Activated effector memory CD4-positive, alpha-beta T cell treated with anti-CD3 and anti-CD28 coated beads, Interleukin-2, amount 50 U/mL, for 16 hours (primary cell): ENCODE measurements at places on chromosomes 6 and 20.

DNA sequence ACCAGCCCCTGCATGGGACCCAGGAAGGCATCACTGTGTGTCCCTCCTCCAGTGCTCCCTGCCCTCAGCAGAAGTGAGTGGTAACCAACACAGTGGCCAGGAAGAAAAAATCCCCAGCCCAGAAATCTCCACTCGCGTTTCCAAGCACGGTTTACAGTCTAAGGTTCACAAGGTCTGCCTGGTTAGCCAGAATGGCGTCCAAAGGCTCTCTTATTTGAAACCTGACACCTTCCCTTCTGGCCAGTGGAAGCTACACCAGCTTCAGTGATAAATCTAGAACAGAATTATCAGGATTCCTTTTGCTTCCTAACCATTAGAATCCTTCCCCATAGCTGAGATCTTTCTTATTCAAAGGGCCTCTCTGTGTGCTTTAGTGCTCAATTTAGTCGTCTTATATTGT lies 9.2 kb downstream of the LY86 start:
- DNase-seq, result no peak

GRCh38 chr6:158361961-158362669 lies 49.9 kb downstream of the TULP4 start:
- DNase-seq, result no peak

- peak; percentile 50 for DNase-seq
Measured at GRCh38 chr20:37354210-37355195, 8.6 kb downstream of the SRC start.

DNA sequence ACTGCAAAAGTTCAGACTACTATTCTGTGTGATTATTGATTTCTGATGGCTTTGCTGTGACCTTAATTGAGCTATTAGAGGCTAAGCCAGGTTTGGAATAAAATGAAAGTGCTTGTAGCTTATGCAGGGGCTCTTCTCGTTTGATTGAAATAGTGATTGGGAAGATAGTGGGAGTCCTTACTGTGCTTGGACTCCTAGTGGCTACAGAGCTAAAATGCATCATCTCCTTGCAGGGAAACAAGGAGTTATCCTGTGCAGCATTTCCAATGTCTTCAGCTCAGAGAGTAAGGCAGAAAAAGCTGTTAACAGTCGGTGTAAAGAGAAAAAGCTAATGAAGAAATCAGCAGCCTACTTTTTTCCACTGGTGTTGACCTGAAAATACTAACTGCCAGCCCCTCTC lies 173.5 kb downstream of the SLC35F1 start:
- no peak for DNase-seq

DNA sequence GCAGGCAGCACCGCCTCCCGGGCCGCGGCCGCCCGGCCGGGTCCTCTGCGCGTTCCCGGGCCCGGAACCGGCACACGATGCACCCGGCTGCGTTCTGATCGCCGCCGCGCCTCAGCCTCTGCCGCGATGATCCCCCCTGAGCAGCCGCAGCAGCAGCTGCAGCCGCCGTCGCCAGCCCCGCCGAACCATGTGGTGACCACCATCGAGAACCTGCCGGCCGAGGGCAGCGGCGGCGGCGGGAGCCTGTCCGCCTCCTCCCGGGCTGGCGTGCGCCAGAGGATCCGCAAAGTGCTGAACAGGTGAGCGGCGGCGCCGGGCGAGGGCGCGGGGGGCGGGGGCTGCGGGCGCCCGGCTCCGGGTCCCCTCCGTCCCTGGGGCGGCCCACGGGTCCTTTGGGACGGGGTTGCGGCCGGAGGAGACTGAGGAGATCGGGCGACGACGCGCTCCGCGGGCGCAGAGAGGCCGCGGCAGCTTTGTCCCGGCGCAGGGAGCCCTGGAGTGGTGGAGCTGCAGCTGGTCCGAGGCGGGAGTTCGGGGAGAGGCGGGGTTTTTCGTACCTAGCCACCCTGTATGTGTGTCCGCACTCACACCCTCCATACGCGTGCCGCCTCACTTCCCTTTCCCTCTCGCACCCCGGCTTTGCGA lies 659 bp downstream of the SLC35F1 start:
- DNase-seq, result no peak

GRCh38 chr6:109230453-109230852 lies 135.1 kb downstream of the CEP57L1 start:
- DNase-seq, result no peak

GRCh38 chr6:84227044-84227433 lies 404 bp downstream of the CEP162 start:
- DNase-seq, result no peak

DNA sequence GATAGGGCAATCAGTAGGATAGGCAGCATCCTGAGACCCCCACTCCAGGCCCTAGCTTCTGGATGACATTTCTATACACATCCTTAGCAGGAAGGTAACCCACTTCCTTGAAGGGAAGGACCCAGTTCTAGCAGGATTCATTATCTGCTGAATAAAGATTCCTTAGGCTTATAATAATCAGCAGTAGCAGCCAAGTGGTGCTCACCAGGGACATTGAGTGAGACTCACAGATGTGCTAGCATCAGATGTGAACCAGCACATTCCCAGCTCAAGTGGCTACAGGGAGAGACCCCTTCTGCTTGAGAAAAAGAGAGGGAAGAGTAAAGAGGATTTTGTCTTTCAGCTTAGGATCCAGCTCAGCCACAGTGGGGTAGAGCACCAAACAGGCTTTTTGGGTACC lies 244.8 kb upstream of the UFL1 start:
- DNase-seq, result no peak

- DNase-seq, result no peak
Measured at GRCh38 chr6:104326173-104327001, 533.3 kb downstream of the HACE1 start.

- peak; percentile 64 for DNase-seq
Measured at GRCh38 chr6:47655719-47656595, 42.4 kb upstream of the ADGRF4 start.

DNA sequence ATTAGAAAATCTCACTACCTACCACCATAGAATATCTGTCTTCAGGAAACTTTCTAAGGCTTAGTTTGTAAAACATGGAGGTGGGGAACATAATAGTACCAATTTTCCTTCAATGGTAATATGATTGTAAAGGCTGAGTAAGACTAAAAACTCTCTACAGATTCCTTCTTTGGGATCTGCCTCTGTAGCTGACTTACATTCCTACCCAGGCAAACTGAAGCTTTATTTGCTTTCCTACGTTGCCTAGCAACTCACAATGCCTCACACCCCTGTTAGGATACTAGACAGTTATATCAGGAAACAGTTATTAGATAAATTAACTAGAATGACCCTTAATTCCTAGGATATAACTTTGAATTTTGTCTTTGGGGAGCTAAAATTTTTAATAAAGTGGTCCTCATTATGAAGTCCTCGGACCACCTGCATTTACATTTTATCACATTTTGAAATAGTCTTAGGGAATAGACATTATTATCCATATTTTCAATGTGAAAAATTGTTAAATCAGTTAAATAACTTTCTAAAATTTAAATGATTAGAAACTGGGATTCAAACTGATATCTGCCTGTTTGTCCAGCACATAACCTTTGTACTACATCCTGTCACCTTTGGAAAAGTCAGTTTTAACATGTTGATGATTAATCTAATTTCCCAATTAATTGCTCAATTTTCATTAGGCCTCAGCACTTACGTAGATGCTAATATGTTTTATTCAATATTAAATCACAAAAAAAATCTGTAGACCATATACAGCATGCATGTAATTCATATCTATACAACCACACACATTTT lies 591.4 kb downstream of the RNF144B start:
- DNase-seq, result no peak

DNA sequence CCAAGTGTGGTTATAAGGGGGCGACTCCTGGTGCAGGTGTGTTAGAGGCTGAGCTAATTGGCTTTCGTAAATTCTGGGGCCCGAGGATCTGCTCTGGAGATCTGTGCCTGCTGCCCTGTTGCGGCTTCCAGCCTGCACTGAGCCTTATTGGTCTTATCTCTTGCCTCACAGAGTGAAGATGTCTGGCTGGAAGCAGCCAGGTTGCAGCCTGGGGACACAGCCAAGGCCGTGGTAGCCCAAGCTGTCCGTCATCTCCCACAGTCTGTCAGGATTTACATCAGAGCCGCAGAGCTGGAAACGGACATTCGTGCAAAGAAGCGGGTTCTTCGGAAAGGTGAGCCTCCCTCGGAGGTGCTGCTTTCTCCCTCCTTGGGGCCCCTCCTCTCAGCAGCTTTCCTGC lies 20.0 kb downstream of the PRPF6 start:
- DNase-seq, result no peak

GRCh38 chr6:11200356-11200755 lies 32.1 kb downstream of the NEDD9 start:
- no peak for DNase-seq

DNA sequence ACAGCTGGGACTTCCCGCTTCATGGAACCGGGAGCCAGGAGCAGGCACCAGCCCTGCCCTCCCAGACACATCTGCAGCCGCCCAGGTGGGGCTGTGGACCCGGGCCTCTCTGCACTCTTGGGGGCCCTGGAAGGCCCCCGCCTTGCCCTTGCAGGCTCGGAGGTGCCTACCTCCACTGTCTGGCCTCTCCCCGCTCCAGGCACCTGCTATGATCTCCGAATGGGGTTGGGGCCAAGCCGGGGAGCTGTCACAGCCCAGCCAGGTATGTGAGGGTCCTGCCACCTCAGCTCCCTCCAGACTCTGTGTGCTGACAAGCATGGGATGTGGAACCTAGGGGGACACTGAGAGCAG lies 54.0 kb downstream of the GMDS start:
- no peak for DNase-seq

GRCh38 chr6:128271527-128271926 lies 248.9 kb downstream of the PTPRK start:
- DNase-seq, result no peak

DNA sequence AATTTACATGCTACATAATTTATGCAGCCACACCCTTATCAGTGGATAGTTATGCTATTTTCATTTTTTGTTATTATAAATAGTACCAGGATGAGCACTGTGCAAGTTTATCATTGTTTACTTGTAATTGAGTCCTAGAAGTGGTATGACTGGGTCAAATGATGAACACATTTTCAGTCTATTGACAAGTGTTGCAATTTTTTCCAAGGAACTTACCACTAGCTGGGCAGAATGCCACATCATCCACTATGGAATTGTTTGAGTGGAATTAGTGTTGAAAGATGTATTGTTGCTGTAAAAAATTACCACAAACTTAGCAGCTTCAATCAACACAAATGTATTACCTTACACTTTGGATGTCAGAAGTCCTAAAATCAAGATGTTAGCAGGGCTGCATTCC lies 38.1 kb upstream of the OPN5 start:
- DNase-seq, result no peak

GRCh38 chr6:110529907-110530306 lies 53.5 kb upstream of the SLC22A16 start:
- no peak for DNase-seq
